NCI-H446 (cell line): ENCODE measurements at places on chromosomes 1 and 21.

- no peak for DNase-seq
Measured at GRCh38 chr1:2640626-2641025, 7.8 kb upstream of the MMEL1 start.

DNA sequence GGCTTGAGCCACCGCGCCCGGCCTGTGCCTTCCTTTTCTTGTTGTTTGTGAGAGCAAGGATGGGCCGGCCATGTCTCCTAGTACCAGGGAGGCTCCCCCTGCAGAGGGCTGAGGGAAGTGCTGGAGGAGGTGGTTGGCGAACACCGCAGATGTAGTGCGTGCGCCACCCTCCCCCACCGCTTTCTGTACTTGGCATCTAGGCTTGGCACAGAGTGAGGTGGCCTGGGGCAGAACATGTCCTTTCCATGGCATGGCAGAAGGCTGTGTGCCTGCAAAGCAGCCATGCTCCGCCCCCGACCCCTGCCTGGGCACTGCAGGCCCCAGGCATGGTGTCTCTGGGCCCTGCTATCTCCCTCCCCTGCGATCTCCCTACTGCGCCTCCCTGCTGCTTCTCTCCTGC is 30.7 kb downstream of the ALPL start:
- peak; percentile 44 for DNase-seq

DNA sequence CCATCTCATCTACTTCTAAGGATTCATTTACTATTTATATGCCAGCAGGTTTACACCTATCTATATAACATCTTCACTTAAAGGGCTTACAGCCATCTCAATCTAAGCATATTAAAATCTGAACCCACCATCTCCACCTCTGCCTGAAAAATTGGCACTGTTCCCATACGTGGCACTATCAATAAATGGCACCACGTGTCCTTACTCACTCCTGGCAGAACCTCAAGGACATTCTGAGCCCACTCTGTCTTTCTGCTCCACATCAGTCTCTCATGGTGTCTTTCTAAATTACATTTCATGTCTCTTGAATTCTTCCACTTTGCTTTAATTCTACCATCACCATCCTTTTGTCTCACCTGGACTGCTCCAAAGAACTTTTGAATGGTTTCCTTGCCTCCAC is 72.2 kb upstream of the HOOK1 start:
- no peak for DNase-seq

GRCh38 chr1:176033474-176033873 is 173.6 kb downstream of the COP1 start:
- no peak for DNase-seq

GRCh38 chr1:226047495-226047894 is 15.0 kb upstream of the H3-3A start:
- no peak for DNase-seq

DNA sequence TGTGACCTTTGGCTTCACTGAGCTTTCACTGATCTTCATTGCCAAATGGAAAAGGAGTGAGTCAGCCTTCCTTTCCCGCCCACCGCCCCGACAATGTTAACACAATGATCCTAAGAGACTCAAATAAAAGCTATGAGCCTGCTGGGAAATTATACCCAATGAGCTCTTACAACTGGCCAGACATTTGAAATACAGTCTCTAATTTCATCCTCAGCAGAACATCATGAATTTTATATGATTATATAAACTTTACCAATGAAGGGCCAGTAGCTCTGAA is 252.5 kb downstream of the SIPA1L2 start:
- DNase-seq, result no peak

GRCh38 chr1:42748461-42749410 is 8.7 kb upstream of the CLDN19 start:
- no peak for DNase-seq

DNA sequence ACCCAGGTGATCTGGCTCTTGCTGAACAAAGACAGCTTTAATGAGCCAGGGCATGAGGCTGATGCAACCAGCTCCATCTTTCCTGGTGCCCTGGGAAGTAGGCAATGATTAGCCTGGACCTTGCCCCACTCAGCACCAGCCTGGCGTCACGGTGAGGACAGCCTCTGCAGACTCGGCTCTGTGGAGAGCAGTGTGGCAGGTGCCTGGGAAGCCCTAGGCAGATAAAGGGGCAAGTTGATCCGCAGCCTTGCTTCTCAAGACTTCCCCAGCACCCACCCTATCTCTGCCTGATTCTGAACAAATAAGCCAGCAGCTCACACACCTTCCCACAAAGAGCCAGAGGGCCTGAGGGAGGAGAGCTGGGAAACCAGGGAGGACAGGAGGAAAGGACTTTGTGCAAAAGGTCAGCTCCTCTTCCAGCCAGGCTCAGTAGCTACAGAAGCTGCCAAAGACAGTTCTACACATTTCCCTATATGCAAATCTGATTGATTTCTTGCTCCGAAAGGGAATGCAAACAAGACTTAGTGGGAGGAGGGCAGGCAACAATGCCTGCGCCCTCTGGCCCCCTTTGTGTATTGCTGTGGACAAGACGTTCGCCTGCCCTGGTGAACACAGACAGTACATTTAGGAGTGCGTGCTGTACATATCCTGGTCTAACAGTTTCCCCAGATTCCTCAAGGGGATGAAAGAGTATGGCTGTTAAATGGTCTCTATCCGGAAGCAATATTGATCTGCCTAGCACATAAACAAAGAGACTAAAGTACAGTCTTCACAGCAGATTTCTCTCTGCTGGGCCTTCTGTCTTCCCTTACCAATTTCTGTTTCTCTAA is 63.8 kb downstream of the BCAR3 start:
- no peak for DNase-seq

DNA sequence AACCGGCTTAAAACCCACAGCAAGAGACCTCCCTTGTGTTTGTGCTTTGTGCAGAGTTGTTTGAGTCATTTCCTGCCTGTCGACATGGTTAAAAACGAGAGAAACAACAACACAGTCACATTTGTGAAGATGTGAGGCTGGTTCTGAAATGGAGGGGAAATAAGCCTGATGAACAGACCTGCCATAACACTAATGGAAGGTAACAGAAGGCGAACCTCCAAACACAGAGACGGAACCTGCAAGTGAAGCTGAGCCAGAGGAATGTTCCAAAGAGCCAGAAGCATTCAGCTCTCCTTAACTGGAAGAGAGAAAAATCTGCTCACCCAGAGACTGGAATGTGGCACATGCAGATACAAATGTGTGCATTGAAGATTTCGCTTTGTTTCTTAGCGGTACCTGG is 53.2 kb upstream of the RAVER2 start:
- no peak for DNase-seq

DNA sequence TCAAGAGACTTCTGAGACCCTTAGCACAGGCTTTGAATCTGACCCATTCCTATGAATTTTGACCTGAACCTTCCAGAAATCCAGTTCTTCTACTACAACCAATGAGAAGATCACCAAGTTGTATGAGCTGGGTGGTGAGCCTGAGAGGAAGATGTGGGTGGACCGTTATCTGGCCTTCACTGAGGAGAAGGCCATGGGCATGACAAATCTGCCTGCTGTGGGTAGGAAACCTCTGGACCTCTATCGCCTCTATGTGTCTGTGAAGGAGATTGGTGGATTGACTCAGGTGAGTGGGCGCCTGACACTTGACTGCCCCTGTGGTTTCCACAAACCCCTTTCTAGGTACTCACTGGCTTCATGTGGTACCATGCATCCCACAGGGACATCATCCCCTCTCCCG is 20.0 kb upstream of the PIGV start:
- no peak for DNase-seq

- no peak for DNase-seq
Measured at GRCh38 chr1:1730870-1731269, 6.7 kb upstream of the CDK11A start.
